ENCODE measurements at places on chromosomes 7 and 10.
A peak's percentile ranks its signal among the peaks of the same experiment; 100 is the strongest.

GRCh38 chr7:134514663-134515062 is 12.7 kb upstream of the AKR1B10 start:
- no peak for DNase-seq

DNA sequence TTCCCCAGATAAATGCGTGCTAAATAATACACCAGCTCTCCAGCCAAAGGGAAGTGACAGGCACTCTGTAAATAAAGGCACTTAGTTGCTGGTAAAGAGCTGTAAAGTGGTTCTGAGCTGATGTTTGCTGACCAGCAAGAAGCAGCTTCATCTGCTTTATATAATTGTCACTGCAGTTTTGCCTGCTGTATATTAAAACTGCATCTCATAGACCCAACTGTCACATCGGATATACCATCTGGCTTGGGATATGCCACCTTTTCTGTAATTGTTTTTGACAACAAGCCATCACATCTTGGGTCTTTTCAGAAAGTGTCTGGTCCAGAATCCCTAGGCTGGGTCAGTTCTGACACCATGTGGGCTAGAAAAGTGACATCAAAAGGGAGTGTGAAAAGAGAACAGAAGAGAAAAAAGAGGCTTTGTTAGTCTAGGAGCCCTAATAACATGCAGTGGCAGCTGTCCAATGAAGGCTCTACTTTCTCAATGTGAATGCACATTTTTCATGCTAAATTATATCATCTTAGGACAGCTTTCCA is 697.6 kb downstream of the KCNMA1 start:
- no peak for DNase-seq

- no peak for DNase-seq
Measured at GRCh38 chr7:46454816-46455215, 533.7 kb upstream of the IGFBP3 start.

GRCh38 chr10:29471544-29471859 is 163.3 kb downstream of the SVIL start:
- DNase-seq: no peak

DNA sequence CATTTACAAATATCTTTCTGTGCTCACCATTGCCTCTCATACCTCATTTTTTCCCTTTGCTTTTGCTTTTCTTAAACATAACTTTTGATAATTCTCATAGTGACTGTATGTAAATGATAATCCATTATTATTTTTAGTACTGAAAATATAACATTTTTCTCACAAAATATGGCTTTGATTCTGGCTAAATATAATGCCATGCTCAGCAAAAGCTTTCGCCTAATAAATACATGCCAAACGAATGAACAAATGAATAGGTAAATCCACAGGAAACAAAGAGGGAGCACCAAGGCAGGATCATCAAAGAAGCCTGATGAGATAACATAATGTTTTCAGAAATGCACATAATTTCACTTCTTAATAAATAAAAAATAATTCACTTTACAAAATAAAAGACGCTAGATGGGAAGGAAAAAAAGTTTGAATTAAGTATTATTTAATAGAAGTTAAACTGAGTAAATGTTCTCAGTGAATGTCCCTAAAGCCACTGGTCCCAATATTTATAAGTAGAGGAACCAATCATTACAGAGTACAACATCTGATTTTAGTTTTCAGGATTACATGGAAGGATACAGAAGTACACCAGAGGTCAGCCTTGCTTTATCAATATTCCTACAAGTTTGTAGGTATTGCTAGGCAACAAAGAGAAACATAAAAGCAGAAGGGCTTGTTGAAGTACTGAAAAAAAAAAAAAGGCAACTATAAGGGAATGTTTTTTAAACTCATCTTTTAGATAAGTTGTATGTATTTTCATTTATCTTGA is 52.3 kb downstream of the RNLS start:
- DNase-seq: no peak

GRCh38 chr7:32943252-32944030 is 13.8 kb upstream of the FKBP9 start:
- no peak for DNase-seq

DNA sequence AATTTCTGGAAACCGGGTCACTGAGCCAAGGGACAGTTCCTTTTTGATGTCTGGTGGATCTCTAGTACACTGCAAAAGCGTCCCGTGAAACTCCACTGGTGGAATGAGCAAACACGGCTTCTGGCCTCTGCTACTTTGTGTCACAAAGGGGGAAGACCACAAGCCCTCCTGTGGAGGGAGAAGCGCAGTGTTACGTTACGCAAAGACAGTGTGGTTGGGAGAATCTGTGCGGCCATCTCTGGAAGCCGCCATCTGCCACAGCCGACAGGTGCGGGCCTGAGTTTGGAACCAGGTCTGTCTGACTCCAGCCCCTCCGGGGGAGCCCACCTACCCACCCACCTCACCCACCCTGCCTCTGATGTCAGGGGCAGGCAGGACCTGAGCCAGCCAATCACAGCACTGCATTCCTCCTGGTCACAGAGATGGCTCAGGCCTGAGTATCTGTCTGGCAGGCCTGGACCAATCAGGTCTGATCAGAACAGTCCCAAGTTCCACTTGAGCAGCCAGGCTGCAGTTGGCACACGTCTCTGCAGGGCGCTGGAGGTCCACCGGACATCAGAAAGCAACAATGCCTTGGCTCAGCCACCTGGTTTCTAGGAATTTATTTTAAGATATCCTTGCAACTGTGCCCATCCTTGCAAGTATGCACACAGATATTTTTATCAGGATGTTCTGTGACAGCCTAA is 3.0 kb upstream of the CYP2W1 start:
- no peak for DNase-seq

DNA sequence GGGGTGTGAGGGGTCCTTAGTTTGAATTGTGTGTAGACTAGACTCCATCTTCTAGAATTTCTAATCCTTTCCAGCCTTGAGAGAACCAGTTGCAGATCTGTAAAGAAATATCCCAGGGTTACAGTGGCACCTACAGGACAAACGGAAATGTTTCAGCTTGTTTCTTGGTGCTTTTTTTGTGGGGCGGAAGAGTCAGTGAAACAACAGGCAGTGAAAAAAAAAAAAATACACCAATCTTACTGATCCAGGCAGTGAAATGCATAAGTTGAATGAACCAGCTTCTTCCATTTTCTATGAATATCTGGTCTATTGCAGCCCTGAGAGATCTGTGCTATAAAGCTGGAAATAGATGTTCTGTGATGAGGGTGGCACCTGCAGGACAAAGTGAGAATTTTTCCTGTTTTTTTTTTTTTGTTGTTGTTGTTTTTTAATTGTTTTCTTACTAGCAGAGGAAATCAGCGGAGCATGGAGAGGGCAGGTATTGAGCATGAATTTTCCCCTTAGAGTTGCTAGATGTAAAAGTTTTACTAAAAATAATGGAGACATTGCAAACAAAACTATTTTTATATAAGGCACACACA is 81.9 kb upstream of the DYNC1I1 start:
- DNase-seq: no peak

DNA sequence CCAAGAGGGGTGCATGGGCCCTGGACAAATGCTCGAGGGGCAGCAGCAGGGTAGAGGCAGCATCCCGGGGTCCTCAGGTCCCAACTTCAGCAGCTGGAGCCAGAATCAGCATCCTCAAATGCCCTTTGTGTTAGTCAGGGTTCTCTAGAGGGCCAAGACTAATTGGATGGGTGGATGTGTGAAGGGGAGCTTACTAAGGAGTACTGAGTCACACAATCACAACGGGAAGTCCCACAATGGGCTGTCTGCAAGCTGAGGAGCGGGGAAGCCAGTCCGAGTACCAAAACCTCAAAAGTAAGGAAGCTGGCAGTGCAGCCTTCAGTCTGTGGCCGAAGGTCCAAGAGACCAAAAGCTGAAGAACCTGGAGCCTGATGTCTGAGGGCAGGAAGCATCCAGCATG is 162.9 kb upstream of the TCERG1L start:
- DNase-seq: no peak

- DNase-seq: no peak
Measured at GRCh38 chr7:96238474-96238873, 83.4 kb downstream of the SLC25A13 start.

GRCh38 chr10:119340893-119341458 is 133.6 kb downstream of the GRK5 start:
- no peak for DNase-seq

GRCh38 chr10:71436268-71437125 is 39.8 kb downstream of the CDH23 start:
- no peak for DNase-seq

- no peak for DNase-seq
Measured at GRCh38 chr10:114631666-114632417, 26.2 kb downstream of the ABLIM1 start.

DNA sequence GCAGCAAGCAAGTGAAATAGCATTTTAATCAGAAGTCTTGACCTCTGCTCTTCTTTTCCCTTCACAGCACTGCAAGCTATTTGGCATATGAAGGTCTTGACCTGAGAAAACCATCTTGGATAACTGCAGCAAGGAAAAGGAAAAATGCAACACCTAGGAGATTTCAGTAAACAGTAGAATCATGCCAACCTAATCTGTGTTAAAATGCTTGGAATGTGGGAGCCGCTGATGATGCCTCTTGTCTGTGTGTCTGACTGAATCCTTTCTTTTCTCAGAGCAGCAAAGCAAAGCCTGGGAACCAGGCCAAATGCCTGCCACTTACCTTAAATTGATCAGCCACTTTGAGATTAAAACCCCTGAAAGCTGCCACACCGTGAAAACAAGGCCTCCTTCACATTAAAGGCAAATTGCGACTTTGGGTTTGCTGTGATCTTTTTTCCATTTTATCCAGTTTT is 80.4 kb upstream of the CDK6 start:
- no peak for DNase-seq

DNA sequence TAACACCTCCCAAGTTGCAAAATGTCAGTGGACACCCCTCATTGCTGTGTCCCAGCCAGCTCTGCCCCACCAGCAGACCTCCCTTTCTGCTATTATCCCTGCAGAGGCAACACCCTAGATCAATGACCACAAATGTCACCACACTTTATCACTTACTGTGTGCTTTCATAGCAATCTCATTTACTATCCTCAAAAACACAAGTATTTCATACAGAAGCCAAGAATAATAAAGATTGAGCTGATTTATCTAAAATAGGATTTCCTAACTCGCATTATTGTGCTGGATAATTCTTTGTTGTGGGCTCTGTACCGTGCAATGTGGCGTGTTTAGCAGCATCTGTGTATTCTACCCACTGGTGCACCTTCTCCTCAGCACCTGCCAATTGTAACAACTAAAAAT is 13.2 kb upstream of the ABCB5 start:
- DNase-seq: no peak

DNA sequence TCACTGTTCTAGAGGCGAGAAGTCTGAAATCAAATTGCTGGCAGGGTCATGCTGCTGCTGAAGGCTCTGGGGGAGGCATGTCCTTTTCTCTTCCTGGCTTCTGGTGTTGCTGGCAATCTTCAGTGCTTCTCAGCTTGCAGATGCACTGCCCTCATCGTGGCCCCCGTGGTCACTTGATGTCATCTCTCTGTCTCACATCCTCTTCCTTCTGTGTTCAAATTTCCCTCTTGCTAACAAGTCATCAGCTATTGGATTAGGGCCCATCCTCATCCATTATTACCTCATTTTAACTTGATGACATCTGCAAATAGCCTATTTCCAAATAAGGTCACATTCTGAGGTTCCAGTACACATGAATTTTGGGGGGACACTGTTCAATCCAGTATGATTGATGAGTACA is 36.6 kb upstream of the SRGN start:
- DNase-seq: no peak

- DNase-seq: no peak
Measured at GRCh38 chr10:20743942-20744341, 153.2 kb downstream of the NEBL start.

GRCh38 chr7:85757348-85757747 is 570.5 kb upstream of the SEMA3D start:
- DNase-seq: no peak

GRCh38 chr10:122421742-122422141 is 32.7 kb upstream of the ARMS2 start:
- DNase-seq: no peak

- no peak for DNase-seq
Measured at GRCh38 chr10:124957404-124957947, 15.6 kb downstream of the ZRANB1 start.

GRCh38 chr7:90081621-90082020 is 72.6 kb upstream of the STEAP1 start:
- no peak for DNase-seq

GRCh38 chr10:93816123-93816747 is 58.5 kb downstream of the LGI1 start:
- DNase-seq: no peak

DNA sequence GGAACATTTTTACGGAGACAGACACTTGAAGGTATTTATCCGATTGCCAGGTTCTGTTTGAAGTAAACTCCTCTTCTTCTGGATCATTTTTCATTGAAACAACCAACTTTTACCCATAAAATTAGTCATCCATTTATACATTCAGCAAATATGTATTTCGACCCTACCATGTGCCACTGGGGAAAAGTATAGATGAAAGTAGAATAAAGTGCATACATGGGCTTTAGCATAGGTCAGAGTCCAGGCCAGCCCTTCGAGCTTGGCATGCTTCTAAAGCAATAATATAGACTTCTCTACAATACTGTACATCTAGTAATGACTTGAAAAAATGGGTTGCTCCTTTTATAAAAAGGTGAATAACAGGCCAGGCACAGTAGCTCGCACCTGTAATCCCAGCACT is 10.1 kb downstream of the SLC25A16 start:
- no peak for DNase-seq

DNA sequence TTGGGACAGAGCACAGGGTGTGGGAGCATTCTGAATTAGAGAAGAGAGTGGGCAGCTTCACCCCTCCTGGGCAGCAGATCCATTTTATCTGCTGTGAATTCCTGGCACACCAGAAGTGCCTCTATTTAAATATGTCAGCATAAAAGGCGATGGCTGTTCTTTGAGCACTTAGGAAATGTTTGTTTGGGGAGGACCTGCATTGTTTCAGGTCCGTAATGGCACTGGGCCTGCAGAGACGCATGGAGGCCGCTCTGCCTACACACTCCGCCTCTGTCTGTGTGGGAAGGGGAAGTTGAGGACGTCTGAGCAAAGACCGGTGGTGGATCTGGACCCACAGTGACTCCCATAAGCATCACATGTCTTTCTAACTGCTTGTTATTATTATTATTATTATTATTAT is 253.2 kb downstream of the CAMK1D start:
- no peak for DNase-seq

DNA sequence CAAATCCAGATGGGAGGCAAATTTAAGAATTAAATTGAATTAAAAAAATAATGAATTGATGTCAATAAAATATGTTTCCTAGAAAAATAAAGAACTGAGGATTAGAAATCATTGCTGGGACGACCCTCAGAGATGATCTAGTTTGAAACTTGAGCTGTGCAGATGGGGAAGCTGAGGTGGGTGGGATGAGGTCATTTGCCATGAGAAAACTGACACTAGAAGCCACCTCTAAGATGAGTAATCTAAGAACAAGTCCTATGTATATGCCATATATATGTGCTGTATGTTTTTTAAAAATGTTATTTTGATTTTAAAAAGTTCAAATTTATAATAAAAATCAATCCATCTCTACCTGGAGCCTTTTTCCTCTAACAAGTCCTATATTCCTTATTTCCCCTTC is 135.7 kb downstream of the RSU1 start:
- DNase-seq: no peak

GRCh38 chr10:121036431-121036830 is 185.3 kb downstream of the WDR11 start:
- DNase-seq: no peak

- peak; percentile 48 for DNase-seq
Measured at GRCh38 chr7:131109759-131110296, 217.8 kb upstream of the MKLN1 start.
